ENCODE measurements at places on chromosomes 2 and 18.

GRCh38 chr2:9982248-9982647, 30.8 kb downstream of the GRHL1 start:
- DNase-seq = no peak

GRCh38 chr18:31646332-31647126, 37.9 kb downstream of the B4GALT6 start:
- no peak for DNase-seq

DNA sequence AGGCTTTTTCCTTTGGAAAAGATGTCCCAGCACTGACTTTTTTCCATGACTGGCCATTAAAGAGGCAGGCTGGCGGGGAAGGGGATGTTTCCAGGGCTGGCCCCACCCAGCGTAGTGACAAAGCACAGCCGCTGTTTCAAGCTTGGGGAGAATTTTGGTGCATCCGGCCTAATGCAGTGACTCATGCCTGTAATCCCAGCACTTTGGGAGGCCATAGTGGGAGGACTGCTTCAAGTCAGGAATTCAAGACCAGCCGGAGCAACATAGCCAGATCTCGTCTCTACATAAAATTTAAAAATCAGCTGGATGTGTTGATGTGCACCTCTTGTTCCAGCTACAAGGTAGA, 78.0 kb upstream of the SH3BP4 start:
- DNase-seq = peak; percentile 76

DNA sequence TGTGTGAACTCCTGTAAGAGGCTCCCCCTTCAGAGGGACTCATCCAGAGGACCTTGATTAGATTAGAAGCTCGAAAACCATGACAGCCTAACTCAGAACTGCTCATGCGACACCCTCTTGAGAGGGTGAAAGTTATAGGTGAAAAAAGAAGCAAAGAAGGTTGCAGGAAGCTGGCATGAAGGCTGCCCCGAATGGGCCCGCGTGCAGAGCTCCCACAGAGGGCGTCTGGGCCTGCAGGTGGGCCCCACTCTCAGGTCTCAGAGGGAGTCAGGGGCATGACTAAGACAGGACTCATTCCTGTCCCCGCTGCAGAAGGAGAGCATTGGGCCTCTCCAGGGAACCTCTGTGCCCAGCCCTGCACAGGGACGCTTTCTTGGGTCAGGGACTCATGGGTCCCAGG, 235.4 kb downstream of the EIPR1 start:
- no peak for DNase-seq

- DNase-seq = no peak
Observed at GRCh38 chr2:37575780-37576179, 95.7 kb downstream of the CDC42EP3 start.

DNA sequence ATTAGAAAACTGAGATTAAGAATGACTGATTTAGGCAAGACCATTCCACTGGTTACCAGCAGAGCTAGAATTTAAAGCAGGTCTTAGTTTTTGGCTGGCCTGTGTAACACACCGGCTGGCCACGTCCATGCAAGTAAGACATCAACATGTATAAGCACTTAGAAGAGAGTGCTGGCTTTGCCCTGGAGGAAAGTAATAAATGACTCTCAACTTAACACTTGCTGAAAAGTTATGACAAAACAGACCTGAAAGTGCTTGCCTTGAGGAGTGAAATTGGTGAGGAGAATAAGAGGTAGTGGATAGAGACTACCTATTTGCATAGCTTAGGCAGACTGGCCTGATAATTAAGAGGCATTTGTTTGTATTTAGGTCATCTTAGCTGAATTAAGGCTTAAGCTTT, 165.7 kb upstream of the KCNJ3 start:
- DNase-seq = no peak

DNA sequence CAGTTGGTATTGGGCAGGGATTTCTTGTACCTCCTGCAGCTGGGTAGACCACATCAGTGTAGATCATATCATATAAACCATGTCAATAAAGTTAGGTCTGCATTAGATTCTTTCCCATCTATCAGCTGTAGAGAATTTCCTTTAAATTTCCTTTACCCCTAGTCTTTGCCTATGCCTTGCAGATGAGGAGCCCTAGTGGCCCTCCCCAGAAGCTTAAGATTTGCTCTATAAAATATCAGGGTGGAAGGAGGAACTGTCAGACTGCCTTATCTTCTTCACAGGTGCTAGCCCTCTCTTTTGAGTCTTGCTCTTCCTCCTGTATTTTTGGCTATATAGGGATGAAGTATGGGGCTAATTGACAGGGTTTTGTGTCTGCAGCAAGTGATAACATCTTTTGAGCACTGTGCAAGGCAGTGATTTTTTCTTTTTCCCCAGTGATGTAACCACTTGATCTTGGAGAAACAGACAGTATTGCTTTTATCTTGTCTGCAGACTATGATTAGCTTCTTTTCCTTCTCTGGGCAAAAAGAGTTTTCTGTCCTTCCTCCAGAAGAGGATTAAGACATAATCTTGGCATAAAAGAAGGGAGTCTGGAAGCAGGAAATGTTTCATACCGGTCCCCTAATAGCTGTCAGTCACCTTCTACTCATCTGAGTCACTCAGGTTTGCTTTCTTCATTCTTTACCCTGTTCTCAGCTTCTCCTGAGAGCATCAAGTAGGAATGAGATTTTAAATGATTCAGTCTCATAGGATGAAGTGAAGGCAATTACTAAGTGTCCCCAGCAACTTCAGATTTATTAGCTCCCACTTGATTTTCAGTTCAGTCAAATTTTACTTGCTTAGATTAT, 286.4 kb downstream of the CDH19 start:
- no peak for DNase-seq

- no peak for DNase-seq
Observed at GRCh38 chr2:62558743-62559142, 52.7 kb upstream of the TMEM17 start.

DNA sequence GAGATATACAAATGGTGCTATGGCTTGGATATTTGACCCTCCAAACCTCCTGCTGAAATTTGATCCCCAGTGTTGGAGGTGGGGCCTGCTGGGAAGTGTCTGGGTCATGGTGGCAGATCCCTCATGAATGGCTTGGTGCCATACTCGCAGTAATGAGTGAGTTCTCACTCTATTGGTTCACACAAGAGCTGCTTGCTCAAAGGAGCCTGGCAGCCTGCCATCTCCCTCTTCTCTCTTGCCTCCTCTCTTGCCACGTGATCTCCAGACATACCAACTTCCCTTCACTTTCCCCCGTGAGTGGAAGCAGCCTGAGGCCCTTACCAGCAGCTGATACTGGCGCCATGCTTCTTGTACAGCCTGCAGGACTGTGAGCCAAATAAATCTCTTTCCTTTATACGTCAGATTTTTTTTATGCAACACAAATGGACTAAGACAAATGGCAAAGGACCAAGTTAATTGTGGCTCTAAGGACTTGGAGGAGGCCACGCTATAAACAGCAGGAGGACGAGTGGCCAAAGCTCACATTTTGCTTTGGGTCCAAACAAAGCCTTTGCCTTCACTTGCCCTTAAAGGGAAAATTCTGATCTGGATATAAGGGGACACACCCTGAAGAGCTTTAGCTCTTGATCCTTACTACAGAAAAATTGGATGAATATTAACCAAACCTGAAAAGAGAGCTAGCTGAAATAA, 214.7 kb downstream of the SS18 start:
- no peak for DNase-seq

DNA sequence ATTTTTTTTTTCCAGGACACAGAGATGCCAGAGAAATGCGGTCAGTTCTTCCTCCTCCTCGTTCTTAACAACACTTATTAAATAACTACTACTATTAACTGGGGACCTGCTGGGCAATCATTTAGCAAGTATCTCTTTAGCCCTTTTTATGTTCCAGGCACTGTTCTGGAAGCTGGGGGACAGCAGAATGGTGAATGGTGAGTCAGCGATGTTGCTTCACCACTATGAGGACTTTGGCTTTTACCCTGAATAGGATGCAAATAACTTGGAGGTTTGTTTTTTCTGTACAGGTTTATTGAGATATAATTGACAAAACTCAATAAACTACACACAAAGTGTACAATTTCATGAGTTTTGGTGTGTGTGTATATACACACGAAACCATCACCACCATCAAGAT, 179.9 kb upstream of the MSH6 start:
- DNase-seq = no peak

DNA sequence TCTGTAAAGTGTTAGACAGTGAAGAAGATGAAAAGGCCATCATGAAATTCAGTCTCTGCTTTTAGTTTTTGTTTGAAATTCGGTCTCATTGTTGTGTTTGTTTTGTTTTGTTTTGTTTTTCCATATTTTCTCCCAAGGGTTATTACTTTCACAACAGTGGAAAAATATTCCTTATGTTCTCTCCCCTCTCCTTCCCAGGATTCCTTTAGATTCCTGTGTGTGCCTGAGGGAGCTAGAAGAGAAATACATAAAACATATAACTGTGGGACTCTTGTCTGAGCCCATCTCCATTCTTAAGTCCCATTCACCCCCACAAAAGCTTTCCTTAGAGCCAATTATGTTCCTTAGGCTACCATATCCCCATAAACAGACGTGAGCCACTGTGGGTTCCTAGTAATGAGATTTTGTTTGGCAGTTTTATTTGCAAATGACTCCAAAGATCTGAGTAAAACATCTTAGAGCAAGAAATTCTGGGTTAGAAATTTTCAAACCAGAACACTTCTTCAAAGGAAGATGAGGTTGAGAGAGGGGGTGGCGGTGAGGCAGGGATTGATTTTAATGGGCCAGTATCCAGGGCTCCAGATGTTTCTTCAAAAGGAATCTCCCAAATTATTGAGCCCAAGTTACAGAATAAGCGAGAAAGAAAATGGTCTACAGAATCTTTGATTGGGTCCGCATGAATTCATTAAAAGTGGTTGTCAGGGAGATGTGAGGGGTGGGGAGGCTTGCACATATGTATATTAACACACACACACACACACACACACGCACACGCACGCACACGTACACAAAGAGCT, 157.8 kb upstream of the TNP1 start:
- no peak for DNase-seq

GRCh38 chr2:45191976-45192375, 182.7 kb upstream of the SIX2 start:
- DNase-seq = peak; percentile 81

GRCh38 chr2:235555371-235555770, 61.5 kb downstream of the AGAP1 start:
- peak; percentile 21 for DNase-seq

DNA sequence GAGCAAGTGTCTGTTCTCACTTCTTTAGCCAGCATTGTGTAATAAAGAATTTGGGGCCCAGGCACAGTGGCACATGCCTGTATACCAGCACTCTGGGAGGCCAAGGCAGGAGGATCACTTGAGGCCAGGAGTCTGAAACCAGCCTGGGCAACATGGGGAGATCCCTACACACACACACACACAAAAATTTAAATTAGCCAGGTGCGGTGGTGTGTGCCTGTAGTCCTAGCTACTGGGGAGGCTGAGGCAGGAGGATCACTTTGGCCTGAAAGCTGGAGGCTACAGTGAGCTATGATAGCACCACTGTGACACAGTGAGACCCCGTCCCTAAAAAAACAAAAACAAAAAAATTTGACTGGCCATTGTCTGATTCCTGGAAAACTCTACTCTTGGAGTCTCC, 8.3 kb downstream of the REV1 start:
- no peak for DNase-seq

GRCh38 chr2:96305979-96306308, 598 bp upstream of the SNRNP200 start:
- no peak for DNase-seq

DNA sequence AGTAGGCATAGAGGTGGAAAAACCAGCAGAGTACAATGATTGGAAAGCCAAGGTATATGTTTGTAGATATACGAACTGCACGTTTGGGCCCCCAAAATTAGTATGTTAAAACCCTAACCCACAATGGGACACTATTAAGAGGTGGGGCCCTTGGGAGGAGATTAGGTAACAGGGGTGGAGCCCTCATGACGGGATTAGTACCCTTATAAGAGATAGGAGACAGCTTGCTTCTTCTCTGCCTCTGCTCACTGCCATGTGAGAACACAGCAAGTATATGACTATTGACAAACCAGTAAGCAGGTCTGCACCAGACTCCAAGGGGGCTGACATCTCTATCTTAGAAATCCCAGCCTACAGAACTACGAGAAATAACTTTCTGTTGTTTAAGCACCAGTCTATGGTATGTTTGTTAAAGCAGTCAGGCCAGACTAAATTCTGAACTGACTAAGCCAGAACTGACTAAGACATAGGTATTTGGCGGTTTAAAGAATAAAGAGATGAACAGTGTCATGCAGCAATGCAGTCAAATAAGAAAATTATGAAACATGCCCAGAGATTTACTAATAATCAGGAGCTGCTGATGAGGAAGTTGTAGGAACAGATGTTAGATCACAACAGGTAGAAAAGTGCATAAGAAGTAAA, 182.9 kb downstream of the DYM start:
- no peak for DNase-seq

- DNase-seq = no peak
Observed at GRCh38 chr18:35553300-35553699, 28.2 kb upstream of the GALNT1 start.

- DNase-seq = peak; percentile 85
Observed at GRCh38 chr18:55234366-55235093, 275.3 kb upstream of the CCDC68 start.

GRCh38 chr18:44180683-44181082, 500.0 kb upstream of the SETBP1 start:
- no peak for DNase-seq

All from sigmoid colon (tissue), 7 donors.